Stimulated activated CD4-positive, alpha-beta T cell treated with anti-CD3 and anti-CD28 coated beads, TNF-alpha, amount 100 ng/mL, for 4 hours (primary cell): ENCODE measurements at places on chromosomes 2 and 18.

DNA sequence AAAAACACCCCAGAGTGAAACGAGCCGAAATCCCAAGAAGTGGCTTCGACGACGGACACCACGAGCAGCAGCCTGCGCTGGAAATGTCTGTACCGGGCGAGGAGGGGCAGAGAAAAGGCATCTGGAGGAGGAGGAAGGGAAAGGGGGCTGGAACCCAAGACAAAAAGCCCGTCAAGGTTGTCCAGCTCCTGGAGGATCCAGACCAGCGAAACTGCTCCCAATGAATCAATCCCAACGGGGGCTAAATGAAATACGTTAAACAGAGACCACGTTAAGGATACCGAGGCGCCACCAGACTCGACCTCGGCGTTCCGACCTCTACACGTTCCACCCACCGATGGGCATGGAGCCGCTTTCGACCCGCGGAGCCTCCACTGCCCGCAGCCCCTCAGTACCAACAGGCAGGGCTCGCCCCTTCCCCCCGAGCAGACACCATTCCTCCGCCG, 400 bp downstream of the CCDC88A start:
- DNase-seq = peak; percentile 3

DNA sequence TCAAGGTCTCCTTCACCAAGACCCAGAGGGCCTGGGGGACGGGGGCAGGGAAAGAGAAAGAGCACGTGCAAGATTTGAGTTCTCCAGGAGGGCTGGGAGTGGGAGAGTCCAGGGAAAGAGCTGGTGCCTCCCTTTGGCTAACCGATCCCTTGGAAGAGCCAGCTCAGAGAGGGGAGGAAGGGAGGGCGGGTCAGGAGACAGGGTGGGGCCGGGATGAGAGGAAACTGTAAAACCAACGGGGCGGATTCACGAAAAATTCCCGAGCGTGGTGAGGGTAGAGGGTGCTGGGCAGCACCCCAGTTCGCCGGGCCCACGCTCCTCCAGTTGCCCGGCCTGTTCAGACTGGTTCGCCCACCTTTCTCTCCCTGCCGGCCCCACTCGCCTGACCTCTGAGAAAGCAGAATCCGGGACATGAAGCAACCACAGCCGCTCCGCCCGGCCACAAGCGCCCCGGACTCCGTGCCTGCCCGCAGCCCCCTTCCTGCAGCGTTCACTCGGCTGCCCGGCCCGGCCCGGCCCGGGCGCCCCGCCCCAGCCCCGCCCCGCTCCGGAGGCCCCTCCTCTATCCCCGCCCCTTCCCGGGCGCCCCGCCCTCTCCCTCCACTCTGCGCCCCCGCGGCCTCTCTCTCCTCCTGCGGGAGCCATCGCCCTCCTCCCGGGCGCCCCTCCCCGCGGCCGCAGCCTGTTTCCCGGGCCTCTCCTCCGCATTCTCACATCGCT, 230.9 kb upstream of the SMAD2 start:
- DNase-seq = peak; percentile 41

GRCh38 chr2:215958257-215958656, 55.1 kb downstream of the MREG start:
- no peak for DNase-seq

DNA sequence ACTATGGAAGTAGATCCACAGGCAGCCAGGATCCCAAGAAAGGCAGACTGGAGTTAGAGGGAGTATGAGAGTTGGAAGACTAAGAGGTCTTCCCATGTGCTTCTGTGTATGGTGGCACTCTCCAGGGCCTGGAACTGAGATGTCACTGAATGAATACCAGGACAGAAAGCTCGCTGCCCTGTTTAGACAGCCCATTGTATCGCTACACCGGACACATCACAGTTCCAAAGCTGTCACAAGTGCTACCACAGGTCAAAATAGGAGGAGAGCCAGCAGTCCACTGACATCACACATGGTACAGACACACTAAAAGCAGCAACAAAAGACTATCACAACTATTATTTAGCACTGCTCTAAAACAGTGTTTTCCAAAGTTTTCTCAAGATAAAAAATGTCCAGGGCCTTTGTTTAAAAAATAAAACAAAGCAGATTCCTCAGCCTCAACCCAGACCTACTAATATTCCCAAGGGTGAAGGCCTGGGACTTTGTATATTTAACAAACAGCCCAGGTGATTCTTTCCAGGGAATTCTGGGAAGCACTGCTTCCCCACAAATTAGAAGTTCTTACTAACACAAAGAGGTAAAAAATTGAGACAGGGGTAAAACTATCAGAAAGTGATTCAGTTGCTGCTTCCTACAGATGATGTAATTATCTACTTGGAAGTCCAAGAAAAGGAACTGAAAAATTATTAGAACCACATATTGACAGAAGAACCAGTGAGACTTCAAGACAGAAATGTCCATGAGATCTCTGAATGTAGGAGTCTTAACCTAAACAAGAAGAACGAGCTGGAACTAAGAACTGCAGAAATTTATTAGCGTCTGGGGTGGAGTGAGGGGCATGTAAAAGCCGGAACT, 116.0 kb downstream of the DTNB start:
- no peak for DNase-seq

DNA sequence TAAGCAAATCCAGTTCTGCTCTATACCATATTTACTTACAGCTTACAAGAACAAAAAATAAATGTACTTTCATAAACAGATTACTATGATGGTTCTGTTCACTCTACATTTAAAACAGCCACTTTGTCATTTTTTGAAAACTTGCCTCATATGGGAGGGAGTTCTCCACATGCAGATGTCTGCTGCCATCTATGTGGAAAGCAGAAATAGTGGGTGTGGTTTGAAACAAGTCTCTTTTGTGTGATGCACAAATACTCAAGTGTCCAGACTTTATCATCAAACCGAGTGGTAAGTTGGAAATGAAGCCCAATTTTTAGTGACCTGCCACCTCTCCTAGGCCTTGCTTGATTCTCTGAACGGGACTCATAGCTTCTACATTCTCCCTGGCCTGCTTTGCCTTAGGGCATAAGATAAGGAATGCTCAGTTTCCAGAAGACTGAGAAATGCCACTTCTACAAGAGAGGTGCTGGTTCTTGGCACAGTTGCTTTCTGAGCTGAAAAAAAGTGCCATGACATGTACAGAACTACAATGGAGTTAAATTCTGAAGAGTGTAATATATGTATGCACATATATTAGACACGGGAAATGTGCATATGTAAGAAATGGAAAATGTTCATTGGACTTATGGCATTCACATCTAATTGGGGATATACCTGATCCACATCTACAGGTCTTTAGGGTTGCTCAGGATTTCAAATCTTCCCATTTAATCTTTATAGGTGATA, 221.0 kb downstream of the SLC8A1 start:
- no peak for DNase-seq

GRCh38 chr2:61585383-61585782, 47.2 kb upstream of the XPO1 start:
- DNase-seq = no peak

DNA sequence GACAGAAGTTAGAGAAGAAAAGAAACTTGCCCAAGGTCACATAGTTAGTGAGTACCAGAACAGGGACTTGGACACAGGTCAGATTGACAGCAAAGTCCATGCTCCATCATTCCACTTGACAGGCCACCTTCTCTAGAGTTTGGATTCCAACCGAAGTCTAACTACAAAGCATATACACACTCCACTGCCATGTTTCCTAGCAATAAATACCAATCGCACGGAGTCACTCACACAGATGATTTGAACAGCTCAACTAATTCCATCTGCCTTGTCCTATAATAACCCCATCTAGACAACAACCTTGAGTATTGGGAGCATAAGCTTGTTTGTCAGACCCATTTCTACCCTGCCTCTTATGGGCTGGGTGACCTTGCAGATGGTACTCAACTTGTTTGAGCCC, 334.6 kb upstream of the MGAT5 start:
- DNase-seq = no peak

GRCh38 chr2:209821806-209822205, 50.2 kb downstream of the UNC80 start:
- DNase-seq = no peak

DNA sequence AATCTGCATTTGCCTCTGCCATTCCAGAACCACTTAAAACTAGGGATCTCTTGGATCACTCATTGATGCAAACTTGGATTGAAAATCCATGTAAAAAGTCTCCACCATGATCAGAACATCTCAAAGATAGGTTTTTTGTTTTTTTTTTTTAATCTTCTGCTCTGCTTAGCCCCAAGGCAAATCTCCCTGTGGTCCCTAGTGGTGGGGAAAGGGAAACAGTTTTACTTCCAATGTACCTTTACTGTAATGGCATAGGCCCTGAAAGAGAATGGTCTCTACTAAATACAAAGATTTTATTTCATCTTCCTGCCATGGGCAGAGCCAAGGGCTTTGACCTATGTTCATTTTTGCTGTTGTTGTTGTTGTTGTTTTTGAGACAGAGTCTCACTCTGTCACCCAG, 78.4 kb downstream of the KANSL1L start:
- no peak for DNase-seq

DNA sequence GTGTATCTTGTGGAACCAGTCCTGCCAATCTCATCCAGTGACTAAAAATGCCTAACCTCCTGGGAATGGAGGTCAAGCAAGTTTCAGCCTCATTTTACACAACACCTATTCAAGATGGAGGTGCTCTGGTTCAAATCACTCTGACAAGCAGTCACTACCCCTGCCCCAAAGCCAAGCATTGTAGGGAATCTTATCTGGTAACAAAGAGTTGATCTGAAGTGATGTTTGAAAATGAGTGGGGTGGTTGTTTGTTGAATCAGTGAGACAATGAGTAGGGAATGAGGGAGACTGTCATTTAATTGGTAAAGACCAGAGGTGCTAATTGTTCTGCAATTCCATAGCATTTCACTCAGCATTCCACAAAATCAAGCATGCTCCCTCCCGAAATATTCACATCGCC, 132.0 kb downstream of the RND3 start:
- no peak for DNase-seq

- no peak for DNase-seq
Observed at GRCh38 chr2:172819943-172820342, 84.3 kb downstream of the RAPGEF4 start.

- DNase-seq = no peak
Observed at GRCh38 chr2:4020153-4020552, 316.8 kb downstream of the DCDC2C start.

- DNase-seq = peak; percentile 52
Observed at GRCh38 chr2:84781942-84782716, 98.8 kb downstream of the TRABD2A start.

GRCh38 chr2:66771359-66771976, 336.5 kb downstream of the MEIS1 start:
- DNase-seq = no peak

DNA sequence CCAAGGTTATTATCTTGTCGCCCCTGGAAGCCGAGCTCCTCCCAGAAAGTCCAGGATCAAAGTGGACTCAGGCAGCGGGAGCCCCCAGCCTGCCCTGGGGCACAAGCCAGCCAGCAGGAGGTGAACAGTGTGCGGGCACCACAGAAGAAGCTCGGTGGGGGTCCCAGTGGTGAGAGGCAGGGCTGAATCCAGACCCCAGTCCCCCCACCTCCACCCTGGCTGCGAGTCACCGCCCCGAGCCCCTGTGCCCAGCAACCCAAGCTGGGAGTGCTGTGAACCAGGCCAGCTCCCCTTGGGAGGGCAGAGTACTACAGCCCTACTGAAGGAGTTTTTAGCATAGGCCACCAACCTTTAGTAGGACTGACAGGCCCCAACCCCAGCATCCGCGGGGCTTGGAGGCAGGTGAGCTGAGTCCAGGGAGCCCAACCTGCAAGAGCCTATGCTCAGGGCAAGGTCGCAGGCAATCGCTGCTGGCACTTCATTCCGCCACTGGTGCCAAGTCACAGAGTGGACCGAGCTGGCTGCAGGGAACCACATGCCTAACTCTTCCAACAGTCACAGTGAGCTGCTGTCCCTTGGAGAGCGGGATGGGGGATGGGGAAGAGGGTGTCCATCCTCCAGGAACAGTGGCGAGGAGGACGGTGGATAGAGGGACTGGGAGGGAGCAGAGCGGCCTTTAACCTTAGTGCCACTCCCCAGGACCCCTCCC, 3.0 kb downstream of the PIEZO2 start:
- no peak for DNase-seq

GRCh38 chr18:52499644-52500043, 159.6 kb downstream of the DCC start:
- DNase-seq = no peak

DNA sequence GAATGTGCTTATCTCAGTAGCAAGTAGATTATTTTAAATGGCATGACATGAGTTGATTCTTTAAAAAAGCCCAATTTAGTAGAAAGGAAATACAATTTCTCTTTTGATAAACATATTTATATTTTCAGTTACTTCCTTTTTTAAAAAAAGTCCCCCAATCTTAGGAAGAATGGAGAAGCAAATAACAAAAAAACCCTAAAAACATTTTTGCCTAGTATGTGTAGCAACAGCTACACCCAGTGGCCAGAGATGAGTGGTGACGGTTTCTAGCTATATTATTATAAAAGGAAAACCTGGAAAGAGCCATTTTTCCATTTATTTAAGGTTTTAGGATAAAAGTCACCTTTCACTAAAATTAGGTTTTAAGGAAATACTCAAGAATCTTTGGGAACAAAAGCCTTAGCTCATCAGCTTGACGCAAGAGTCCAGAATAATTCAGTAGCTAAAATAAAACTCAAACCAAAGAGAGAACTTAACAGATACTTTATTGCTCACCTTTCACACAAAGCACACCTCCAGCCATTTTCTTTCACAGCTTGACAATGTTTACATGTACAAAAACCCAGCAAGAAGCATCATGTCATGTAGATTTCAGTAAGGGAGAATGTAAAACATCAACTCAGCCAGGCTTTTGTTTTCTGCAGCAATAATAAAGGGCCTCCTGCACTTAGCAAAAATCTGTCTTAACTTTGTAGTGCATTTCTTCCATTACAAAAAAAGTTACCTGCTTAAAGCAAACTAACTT, 15.7 kb downstream of the FAM98A start:
- DNase-seq = no peak

- no peak for DNase-seq
Observed at GRCh38 chr2:167289651-167290410, 401.6 kb downstream of the XIRP2 start.

DNA sequence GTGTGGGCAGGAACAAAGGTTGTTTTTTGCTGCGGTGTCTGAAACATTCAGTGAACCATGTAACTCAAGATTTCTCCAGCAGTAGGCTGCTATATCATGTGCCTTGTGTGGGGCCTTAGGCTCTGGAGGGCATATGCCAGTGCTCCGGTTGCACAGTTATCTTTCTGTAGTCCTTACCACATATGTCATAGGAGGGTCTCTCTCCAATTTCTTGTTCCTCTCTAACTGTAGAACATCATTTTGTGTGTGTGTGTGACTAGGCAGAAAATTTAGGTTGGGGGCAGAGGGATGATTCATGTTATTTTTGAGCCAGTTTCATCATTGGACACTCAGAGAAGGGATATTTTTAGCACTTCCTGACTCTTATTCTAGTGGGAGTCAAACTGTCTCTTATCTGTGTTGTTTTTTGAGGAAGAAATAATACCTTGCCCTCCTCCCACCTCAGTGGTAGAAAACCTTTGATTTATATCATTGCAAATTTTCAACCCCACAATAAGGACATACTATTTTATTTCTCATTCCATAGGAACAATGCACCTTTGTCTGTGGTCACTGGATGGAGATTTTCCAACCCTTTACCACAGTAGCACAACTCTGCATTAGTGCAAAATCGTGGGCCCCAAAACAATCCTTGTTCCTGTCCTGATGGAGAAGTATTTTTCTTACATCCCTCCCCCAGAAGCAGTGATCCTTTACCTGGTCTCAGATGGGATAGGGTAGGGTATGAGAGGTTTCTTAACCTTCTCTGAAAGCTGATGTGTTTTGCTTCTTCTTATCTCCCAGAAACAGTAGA, 113.9 kb downstream of the CCDC74A start:
- no peak for DNase-seq
